ENCODE measurements at places on chromosomes 2 and 18.
A peak's percentile ranks its signal among the peaks of the same experiment; 100 is the strongest.

DNA sequence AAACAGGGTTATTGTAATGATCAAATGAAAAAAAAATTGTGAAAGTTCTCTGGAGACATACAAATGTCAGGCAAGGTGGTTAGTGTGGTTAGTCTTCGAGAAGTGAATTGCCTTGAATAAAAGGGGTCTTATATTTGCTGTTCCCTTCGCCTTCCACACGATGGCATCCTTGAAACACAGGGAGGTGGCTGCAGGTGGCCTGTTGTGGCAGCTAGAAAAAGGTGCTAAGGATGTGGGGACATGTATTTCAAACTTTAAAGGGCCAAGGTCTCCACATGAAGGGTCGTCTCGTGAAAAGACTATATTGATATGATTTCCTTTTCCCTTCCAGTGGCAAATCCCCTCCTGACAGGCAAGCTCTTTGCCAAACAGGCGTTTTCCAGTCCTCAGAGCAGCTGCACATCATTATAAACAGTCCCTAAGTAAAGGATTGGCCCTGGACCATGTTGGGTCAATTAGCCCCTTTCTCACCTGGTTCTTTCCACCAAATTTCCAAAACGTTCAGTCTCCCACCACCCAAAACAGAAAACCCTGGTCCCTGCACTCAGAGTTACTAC, 68.5 kb downstream of the COPS8 start:
- peak; percentile 39 for DNase-seq

DNA sequence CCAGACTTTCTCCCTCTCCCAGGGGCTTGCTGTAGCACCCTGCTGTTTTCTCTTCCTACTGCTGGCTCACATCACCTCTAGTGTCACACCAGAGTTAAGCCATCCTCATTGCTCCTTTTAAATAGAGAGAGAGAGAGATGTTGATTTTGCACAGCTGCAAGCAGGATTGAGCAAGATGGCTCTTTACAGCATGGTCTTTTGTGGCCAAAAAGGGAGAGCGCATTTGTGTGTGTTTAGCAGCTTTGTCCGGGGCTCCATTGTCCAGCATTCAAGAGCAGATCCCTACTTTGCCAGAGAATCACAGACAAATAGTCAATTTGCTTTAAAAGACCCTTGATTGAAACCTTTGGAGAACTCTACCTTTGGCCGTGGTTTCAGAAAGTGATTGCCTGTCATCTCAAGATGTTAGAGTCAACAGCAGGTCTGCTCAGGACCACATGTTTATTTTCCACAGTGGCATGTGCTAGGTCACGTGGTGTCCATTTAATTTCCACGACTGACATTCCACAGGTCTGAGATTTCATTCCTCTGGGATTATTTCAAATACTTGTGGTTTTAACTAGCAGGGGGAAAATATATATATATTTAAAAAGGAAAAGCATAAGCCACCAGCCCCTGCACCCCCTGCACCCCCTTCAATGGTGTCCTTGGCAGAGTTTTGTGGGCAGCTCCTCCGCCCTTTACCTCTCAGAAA, 359.9 kb upstream of the SLC14A2 start:
- no peak for DNase-seq

DNA sequence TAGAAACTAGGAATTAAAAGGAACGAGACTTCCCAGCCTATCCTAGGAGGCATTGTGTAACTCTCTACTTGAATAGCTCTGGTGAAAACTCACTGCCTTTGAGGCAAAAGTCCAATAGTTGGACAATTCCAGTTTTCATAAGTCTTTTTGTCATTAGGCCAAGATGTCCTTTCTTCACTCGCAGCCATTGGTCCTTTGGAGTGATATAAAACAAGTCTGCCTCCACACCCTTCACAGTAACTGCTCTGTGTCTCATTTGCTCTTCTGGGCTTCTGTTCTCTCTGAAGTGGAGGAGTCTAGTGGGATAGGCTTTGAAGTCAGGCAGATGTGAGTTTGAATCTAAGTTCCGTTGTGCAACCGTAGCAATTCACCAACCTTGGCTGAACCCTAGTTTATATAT, 28.2 kb downstream of the ANTXR1 start:
- no peak for DNase-seq

DNA sequence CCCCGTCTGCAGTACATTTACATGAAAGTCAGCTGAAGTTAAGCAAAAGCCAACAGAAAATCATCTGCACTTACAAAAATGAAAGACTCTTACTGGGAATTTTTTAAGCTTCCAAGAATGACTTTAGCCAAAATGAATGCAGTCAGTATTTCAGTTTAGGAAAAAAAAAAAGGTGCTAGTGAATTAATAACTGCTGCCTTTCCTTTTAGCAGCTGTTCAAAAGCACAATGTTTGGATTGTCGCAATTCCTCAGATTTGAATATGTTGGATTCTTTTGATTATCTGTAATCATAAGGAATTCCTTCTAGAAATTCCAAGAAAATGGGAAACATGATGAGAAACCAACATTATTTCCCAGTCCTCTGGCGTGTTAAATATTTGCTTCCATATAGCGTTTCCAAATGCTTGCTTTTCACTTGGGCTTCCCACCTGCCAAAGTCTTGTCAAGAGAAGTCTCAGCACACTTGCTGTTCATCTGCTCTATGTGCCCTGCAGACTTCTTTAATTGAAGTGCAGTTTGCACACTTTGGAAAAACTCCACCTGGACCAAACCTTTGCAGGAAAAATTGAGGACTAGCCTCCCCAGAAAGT, 653.0 kb upstream of the SLC39A10 start:
- DNase-seq, result no peak

GRCh38 chr2:15787535-15788454, 152.6 kb upstream of the MYCN start:
- no peak for DNase-seq

- DNase-seq, result no peak
Observed at GRCh38 chr18:74817576-74817975, 219.9 kb downstream of the ZNF407 start.

- DNase-seq, result no peak
Observed at GRCh38 chr2:6951046-6951445, 33.8 kb downstream of the RNF144A start.

- no peak for DNase-seq
Observed at GRCh38 chr2:217124050-217124449, 264.2 kb upstream of the TNP1 start.

DNA sequence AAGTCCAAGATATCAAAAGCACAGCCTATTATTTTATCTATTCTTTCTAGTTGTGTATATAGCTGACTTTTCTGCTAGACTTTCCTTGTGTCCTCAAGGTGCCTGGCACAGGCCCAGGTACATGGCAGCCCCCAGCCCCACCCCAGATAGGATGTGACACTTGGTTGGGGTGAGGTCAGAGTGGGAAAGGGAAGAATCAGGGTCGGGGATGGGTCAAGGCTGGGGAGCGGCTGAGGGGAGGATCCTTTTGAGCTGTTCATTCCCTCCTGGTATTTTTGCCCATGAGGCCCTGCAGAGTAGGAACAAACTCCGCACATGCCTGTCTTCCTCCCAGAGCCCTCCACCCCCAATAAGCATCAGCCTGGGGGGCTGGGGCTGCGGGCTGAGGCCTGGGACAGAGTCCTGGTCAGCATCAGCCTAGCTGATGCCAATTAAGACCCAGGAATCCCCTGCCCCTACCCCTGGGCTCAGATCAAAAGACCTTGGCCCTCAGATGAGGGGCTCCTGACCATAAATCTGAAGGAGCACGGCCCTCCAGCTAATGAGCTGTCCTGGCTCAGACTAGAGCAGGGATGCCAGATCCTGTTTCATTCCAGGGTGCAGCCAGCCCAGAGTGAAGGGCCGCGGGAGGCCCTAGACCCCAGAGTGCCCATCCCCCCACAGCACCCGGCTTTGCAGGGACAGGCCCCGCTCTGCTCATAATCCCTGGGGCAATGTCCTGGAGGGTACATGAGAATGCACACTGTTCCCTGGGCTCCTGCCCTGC, 85.3 kb downstream of the SDC1 start:
- no peak for DNase-seq

- no peak for DNase-seq
Observed at GRCh38 chr2:19932928-19933327, 31.1 kb upstream of the TTC32 start.

GRCh38 chr2:21257621-21258020, 133.9 kb downstream of the TDRD15 start:
- DNase-seq, result no peak

- DNase-seq, result no peak
Observed at GRCh38 chr18:47585136-47585535, 333.7 kb upstream of the SKOR2 start.

- no peak for DNase-seq
Observed at GRCh38 chr2:54691445-54692135, 31.9 kb upstream of the EML6 start.

GRCh38 chr2:193580176-193580950, 1385.6 kb upstream of the TMEFF2 start:
- DNase-seq, result no peak

DNA sequence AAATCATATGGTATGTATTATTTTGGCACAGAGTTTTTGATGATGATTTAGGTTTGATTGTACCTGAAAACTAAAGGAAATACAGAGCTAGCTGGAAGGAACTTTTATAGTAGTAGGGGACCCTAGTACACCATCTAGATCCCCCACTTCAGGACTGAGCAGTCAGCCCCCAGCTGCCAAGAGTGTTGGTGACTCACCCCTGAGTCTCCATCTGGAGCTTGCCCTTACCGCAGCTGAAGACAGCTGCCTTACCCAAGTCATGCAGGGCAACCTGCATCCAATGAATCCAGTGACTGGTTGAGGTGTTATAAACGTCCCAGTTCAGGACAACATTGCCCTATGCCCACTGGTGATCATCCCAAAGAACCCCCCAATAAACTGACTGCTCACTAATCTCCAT, 15.3 kb downstream of the PMS1 start:
- DNase-seq, result no peak

GRCh38 chr2:167135706-167136105, 247.4 kb downstream of the XIRP2 start:
- DNase-seq, result no peak

GRCh38 chr2:10559634-10560224, 111.6 kb upstream of the ODC1 start:
- no peak for DNase-seq

DNA sequence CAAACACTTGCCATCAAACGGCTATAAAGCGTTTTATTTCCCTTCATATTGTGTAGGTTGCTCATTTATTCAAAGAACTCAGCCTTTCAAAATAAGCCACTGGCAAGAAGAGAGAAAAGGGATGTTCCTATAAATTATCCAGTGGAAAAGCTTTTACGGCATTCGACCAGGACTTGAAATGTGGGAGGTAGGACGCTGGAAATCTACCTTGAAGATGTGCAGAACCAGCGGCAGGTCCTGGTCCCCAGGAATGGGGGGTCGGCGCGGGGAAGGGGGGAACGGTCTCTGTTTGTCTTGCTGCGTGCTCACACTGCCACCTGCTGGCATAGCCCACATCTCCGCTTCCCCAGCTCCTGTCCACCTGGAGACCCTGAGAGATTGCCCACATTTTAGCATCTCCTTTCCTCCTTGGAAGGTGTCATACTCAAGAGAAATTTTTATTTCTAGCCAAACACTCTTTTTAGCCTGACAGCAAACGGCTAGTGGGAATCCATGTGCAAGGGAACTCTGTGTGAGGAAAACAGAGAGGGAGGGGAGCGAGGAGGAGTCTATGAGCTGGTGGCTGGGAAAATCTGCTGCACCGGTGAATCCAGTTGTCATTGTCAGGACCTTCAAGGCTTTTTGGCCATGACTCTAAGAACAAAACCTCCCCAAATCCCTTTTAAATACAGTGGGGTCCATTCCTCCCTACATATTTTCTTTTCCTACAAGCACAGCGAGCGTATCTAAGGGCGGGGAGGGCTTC, 349.0 kb upstream of the PKDCC start:
- DNase-seq, result no peak

DNA sequence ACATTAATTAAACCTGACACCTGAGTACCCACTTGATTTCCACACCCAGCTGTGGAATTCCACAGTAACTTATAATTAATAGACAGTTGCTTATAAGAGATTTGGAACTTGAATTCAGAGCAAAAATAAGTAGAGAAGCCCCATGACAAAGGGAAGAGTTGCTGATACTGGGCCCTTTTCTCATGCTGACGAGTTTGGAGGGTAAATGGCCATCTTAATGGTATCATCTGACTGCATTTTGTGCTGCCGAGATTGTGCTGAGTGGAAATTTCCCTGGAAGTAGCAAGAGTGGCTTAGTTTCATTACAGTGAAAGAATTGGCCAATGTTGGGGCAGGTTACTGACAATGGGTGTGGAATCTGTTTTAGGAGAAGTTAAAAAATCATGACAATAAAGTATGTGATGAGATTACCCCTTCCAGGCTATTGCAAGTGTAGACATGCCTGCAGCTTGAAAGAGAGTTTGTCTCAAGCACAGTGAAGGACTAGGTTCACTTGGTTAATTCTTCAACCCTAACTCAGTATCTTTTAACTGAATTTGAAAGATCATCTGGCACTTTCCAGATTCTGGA, 49.9 kb downstream of the VSNL1 start:
- no peak for DNase-seq

DNA sequence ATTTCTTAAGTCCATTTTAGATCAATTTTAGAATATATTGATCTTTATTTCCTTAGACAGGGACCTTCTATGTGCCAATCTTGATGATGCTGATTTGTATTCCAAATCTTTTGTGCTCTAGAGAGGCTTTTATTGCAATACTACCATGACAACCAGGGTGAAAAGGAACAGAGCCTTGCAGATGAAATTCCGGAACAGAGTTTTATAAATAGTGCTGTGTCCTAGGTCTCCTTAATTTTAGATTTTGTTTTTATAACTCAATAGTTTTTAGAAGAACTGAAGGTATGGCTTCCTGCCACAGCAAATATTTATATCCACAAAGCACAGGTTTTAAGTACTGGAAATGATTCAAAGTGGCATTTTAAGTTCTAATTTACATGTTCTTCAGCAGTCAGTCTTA, 160.2 kb downstream of the PMAIP1 start:
- no peak for DNase-seq

- DNase-seq, result no peak
Observed at GRCh38 chr18:78948707-78949106, 30.9 kb upstream of the SALL3 start.

GRCh38 chr2:95380280-95380679, 22.2 kb upstream of the FAHD2A start:
- no peak for DNase-seq

DNA sequence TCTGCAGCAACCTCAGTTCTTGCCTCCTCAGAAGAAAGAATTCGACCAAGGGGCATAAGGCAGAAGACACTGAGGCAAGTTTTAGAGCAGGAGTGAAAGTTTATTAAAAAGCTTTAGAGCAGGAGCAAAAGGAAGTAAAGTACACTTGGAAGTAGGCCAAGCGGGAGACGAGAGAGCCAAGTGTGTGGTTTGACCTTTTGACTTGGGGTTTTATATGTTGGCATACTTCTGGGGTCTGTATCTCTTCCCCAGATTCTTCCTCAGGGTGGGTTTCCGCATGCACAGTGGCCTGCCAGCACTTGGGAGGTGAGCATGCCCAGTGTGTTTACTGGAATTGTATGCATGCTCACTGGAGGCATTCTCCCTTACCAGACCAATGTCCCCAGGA, 59.3 kb upstream of the ANKRD44 start:
- no peak for DNase-seq

GRCh38 chr2:107728586-107728985, 98.1 kb upstream of the RGPD4 start:
- no peak for DNase-seq

DNA sequence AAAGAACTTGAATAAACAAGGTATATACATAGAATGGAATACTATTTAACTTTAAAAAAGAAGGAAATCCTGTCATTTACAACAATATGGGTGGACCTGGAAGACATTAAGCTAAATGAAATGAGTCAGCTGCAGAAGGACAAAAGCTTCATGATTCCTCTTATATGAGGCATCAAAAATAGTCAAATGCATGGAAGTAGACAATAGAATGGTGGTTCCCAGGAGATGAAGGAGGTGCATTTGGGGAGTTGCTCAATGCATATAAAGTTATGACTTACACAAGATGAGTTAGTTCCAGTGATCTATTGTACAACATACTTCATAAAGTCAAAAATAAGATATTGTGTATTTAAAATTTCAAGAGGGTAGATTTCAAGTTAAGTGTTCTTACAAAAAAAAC, 426.1 kb upstream of the UBE2E3 start:
- no peak for DNase-seq

Data from central memory CD4-positive, alpha-beta T cell (primary cell).